ENCODE measurements at places on chromosomes 3 and 15. TPM values are rescaled to one million over a fixed set of nuclear protein-coding genes. Genes with fewer than 3 reads are reported as not detected.

The C3orf22 gene
- total RNA-seq, result not detected

The RASL12 gene
- not detected for total RNA-seq

- DNase-seq, result peak; percentile 60
- H3K27ac ChIP-seq, result peak overlapping the region; percentile 91
- H3K36me3 ChIP-seq, result peaks cover 74% of the 10 kb centered on the region
- H3K4me3 ChIP-seq, result peak overlapping the region; percentile 98
These were observed 2.3 kb downstream of the ANXA2 start for GRCh38 chr15:60395276-60396011.

DNA sequence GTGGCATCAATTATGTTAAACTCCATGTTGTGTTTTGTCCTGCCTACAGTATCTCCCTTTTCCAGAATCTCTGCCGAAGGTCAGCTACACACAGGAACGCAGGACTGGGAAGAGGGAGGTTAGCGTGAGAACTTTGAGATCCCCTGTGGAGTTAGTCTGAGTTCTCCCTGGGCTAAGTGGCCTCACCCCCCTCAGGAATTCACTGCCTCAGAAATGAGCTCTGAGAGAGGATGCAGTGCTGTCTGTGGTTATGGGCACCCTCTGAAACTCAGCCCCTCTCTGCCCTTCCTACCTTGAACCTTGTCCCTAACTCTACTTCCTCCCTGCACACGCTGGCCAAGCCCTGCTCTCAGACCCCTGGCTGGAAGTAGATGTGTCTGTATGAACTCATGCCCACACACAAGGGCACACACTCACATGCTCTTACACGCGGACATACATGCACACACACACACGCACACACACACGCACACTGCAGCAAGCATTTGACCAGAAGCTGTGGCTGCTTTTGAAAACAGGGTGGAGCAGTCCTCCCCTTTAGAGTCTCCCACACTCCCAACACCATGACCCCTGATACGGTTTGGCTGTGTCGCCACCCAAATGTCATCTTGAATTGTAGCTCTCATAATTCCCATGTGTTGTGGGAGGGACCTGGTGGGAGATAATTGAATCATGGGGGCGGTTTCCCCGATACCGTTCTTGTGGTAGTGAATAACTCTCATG, 5.3 kb upstream of the VIPR1 start:
- H3K27me3 ChIP-seq, result peaks cover 23% of the 10 kb centered on the region
- peak overlapping the region; percentile 42 for H3K27ac ChIP-seq
- H3K4me3 ChIP-seq, result no peak overlapping the region
- peaks cover 21% of the 10 kb centered on the region for H3K4me1 ChIP-seq
- no peaks in the 10 kb centered on the region for H3K36me3 ChIP-seq

DNA sequence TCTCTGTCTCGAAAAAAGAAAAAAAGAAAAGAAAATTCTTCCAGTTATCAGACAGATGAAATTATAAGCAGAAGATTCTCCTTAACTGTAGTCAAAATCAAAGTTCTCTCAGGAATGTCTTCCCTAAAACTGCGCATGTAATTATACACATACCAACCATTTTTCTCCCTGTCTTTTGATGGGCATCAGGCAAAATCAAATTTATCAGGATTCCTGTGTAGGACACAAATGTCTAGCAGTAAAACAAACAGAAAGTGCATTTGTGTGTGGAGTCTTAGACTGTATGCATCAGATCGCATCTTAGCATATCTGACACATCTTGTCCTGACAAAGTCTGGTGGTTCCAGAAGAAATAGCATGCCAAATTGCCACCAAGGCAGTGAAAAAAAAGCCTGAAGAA, 3.9 kb upstream of the ARPIN start:
- H3K4me1 ChIP-seq, result peaks cover 18% of the 10 kb centered on the region
- no peak overlapping the region for H3K4me3 ChIP-seq
- no peaks in the 10 kb centered on the region for H3K36me3 ChIP-seq
- no peak overlapping the region for H3K27ac ChIP-seq
- no peak for DNase-seq

DNA sequence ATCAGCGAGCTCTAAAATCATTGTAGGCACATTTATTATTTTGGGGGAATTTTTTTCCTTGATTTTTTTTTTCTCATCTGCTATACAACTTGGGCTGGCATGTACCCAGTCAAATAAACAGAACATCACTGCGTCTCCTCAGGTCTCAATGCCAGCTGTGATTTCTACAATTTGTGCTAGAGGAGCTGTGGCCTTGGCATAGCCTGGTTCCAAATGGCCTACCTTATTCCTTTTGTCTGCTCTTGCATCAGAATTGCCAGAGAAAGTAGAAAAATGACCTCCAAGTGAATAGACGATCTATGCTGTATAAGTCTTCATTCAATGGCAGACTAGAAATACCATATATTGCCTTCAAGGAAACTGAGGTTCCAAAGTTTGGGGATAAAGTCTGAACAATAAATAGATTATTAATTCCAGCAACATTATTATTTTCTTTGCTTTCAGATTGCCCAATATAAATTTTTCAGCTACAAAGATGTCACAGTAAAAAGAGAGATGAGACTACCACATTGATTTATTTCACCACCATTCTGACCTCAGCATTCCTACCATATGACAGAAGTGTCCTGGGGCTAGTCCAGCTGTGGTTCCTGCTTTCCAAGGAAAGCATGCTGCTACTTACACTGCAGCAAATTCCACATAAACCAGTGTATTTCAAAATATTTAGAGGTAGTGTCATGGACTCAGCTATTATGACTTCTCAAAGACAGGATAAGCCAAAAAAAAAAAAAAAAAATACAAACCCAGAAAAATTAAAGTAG, 493.9 kb upstream of the ZNF385D start:
- peak; percentile 92 for DNase-seq
- peak overlapping the region; percentile 29 for H3K4me3 ChIP-seq
- no peaks in the 10 kb centered on the region for H3K27me3 ChIP-seq
- peaks cover 23% of the 10 kb centered on the region for H3K4me1 ChIP-seq
